ENCODE measurements at places on chromosomes 5 and 9.

DNA sequence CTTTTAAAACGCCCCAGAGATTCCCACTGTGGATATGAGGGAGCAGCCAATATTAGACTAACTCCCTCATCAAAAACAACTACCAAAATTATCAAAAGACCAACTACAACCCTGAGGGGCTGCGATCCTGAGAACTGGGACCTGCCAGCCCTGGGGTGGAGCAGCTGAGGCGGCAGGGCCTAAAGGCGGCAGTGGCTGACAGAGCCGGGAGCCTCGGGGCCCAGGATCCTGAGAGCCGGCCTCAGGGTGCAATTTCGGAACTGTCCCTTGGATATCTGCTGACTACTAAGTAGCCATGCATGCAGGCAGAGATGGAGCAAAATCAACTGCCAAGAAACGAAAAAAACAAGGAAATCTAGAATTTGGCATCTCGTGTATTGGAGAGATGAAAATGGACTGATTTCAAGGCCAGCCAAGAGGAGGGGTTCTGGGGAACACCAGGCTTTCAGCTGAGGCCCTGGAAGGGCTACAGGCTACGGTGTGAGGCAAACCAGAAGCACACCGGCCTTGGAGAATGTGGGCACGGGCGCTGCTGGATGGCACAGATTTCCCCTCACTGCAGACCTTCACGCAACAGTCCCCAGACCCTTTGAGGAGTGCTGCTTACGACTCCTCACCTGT, 63.6 kb upstream of the UBAC1 start:
- DNase-seq, result no peak

GRCh38 chr5:118397236-118397635, 591.1 kb downstream of the DTWD2 start:
- no peak for DNase-seq

GRCh38 chr5:75469017-75469416, 42.4 kb downstream of the CERT1 start:
- DNase-seq, result no peak

GRCh38 chr5:74301576-74301975, 339.0 kb downstream of the ENC1 start:
- no peak for DNase-seq

GRCh38 chr9:85431339-85432102, 310.2 kb downstream of the AGTPBP1 start:
- DNase-seq, result no peak

DNA sequence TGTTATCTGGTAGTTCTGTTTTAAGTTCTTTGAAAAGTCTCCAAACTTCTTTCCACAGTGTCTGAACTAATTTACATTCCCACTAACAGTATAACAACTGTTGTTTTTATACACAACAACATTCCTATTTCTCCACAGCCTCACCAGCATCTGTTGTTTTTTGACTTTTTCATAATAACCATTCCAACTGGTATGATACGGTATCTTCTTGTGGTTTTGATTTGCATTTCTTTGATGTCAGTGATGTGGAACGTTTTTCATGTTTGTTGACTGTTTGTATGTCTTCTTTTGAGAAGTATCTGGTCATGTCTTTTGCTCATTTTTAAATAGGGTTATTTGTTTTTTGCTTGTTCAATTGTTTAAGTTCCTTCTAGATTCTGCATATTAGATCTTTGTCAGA, 12.6 kb upstream of the GRAMD2B start:
- DNase-seq, result no peak

DNA sequence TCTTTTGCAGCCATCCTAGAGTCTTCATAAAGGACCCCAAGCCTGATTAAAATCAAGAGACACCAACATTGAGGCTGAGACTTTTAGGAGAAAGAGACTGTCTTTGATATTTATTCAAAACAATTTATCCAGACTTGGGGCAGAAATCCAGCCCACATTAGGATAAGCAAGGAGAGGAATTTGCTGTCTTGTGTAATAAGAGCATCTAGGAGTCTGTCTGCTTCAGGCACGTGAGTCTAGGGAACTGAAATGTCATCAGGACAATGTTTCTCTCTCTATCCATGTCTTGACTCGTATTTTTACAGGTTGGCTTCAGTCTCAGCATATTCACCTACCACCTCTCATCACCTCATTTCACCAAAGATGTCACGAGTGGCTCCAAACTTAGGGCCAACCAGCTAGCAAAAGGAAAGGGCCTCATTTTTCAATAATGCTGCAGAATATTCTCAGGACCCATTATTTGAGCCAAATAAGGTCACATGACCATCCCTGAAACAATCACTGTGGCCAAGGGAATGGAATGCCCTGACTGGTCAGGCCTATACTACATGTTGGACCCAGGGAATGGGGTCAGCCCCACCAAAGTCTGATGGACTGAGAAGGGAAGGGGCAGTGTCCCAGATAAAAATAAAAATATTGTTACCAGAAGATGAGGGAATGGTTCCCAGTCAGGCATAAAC, 70.3 kb upstream of the SAP30L start:
- no peak for DNase-seq

GRCh38 chr9:27043176-27043575, 37.7 kb upstream of the LRRC19 start:
- DNase-seq, result no peak

DNA sequence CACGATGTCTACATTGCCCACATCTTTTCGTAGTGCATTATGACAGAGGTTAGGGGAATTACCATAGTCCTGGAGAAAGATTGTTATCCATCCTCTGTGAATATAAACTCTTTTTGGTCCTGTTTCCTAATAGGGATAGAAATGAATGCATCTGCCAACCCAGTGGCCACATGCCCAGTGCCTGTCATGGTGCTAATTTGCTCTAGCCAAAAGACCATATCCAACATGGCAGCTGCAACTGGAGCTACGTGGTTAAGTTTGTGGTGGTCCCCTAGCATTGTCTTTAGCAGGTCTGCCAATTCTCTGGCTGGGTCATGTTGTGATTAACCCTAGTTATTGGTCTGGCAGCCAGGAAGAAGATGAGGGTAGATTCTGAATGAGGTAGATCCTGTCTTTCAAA, 87.5 kb downstream of the FGF18 start:
- no peak for DNase-seq

DNA sequence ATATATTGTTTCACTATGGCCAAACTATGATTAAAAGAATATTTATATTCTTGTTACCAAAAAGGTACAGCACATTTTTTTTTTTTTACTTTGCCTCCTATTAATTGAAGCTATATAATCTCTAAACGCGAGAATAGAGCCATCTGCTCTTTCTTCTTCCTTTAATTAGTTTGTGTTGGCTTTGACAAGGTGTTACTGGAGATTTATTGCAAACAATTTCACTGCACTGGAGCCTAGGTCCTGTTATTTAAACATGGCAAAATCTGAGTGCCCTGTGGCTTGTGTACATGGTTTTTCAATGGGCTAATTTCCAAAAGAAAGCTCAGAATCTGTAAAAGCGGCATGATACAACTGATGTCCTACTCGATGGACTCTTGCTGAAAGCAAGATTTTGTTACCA, 40.8 kb upstream of the GABRG2 start:
- no peak for DNase-seq

GRCh38 chr5:172573120-172573882, 67.8 kb upstream of the NEURL1B start:
- no peak for DNase-seq
